RKO (cell line): ENCODE measurements at places on chromosomes 3 and 15.

GRCh38 chr3:14827776-14828175, 9.0 kb downstream of the FGD5 start:
- DNase-seq, result no peak

GRCh38 chr3:52277071-52277964, 1.1 kb downstream of the WDR82 start:
- DNase-seq, result peak; percentile 83

- DNase-seq, result no peak
Measured at GRCh38 chr3:102084006-102084405, 234.7 kb downstream of the NFKBIZ start.

DNA sequence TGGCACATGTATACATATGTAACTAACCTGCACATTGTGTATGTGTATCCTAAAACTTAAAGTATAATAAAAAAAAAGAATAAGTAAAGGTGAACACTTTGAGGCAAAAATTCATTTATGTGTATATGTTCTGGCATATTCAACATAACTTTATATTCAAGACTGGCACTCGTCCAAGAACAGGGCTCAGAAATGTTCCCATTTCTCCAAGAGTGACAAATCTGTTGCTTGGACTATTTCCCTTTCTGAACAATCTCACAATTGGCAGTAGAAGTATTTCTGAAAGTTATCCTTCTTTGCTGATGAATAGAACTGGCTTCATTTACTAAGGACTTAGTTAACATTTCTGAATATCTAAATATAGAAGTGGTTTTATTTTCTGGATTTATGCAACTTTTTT, 212.8 kb downstream of the ADAMTSL3 start:
- DNase-seq, result no peak

DNA sequence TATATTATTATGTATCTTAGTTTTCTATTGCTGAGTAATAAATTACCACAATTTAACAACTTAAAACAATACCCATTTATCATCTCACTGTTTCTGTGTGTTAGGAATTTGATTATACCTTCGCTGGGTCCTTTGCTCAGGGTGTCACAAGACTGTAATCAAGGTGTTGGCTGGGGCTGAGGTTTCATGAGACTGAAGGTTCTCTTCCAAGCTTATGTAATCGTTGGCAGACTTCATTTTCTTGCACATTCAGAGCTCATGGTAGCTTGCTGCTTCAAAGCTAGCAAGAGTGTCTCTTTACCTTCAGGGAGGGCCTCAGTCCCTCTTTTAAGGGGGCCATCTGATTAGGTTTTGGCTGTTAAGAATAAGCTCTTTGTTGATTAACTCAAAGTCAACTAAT, 293.1 kb downstream of the POLQ start:
- DNase-seq, result no peak

- no peak for DNase-seq
Measured at GRCh38 chr15:70794596-70795310, 31.4 kb upstream of the UACA start.

DNA sequence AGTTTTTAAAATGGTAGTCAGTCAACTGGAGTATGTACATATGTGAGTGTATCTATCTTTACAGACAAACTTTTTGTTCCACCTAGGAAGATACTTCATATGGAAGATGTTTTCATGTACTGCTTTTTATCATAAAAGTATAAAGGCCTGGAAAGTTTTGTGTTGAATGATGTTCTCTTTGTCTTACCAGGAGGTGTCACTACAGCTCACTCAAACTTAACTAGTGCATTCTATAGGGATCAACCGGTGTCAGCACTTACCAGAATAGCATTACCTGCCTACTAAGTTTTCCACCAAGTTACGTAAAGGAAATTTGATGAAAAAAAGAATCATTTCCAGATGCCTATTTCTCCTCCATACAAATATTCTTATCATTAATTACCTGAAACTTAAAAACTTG, 522.6 kb upstream of the SEMA6D start:
- peak; percentile 17 for DNase-seq

DNA sequence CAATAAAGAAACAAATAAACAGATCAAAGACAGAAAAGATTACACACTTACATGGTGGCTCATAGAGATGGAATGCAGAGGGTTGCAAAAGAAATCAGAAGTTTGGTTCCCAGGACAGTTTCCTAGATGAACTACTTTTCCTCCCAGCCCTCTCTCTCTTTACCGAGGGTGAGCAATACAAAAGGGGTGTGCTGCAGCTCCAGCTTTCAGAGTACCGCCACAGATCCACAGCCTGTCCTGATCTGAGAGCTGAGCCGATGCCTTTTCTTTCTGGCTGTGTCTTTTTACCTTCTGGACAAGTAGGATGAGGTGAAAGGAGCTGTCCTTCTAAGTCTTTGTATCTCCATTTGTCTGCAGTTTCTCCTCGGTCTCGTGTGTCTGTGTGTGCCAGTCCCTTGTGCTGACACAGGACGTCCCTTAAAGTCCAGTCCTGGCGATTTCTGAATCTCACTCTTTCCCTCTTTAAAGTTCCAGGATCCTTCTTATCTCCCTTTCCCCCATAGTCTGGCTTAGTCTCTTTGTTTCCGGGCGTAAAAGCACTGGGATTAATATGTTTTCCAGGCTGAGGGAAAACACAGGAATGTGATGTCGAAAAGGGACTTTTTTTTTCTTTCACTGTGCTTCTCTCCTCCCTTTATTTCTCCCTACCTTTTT, 540 bp downstream of the CCDC80 start:
- DNase-seq, result peak; percentile 56

DNA sequence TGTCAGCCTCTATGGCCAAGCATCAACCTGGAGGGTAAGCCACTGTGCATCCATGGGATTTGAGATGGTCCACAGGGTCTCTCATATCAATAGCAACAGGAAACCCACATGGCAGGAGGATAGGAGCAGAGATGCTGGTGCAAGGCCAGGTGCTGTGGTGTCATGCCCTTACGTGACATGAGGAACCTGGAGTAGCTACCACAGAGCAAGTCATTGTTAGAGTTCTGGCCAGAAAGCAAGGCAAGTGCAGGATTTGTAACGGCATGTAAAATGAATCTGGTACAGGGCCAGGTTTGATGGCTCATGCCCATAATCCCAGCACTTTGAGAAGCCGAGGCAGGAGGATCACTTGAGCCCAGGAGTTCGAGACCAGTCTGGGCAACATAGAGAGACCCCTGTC, 14.8 kb upstream of the ZNF774 start:
- no peak for DNase-seq

GRCh38 chr3:147735616-147736015, 326.5 kb downstream of the ZIC1 start:
- no peak for DNase-seq

DNA sequence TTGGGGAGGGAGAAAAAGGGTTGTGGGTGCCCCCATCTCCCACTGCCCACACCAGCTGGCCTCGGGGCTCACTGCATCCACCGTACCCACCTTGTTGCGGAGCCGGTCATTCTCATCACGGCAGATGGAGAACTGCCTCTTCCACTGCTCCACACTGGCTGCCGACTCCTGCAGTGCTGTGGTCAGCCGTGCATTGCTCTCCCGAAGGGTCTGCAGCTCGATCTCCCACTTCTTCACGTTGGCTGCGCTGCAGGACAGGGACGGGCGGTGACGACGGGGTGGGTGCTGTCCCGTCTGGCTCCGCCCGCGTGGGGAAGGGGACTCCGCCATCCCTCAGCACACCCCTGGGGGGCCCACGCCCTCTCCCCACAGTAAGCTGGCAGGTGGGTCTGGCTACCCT, 45.1 kb downstream of the WHAMM start:
- no peak for DNase-seq

DNA sequence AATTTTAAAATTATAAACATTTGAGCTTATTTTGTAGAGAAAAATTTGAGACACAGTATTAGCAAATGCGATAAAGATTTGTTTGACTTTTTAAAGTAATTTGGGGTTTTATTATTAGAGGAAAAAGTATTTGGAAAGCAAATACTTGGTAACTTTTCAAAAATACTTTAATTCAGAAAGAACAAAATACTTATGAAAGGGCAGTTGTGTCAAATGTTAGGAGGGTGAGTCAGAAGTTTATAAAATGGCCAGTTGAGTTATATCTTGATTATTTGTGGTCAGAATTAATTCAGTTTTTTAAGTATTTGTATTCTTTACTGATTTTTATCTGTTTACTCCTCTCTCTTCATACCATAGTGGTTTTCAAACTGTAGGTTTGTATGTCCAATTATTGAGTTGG, 12.1 kb downstream of the LACTB start:
- no peak for DNase-seq

GRCh38 chr3:133863911-133864310, 31.8 kb downstream of the RAB6B start:
- no peak for DNase-seq

- DNase-seq, result no peak
Measured at GRCh38 chr15:31828594-31828993, 201.7 kb upstream of the CHRNA7 start.

DNA sequence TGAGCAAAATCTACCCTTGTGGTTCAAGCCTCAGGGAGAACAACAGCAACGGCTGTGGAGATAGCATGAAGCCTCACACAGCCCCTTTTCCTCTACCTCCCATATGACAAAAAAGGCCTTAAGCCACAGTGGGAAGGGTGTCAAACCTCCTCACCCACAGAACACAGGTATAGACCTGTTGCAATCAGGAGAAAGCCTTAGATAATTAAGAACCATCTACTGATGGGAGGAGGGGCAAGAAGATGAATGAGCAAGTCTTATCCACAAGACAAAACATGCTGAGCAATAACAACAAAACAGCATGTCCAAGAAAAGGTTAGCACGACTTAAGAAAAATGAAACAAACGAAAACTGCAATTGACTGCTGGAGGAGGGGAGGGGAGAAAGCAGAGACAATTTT, 272.9 kb upstream of the BCHE start:
- DNase-seq, result no peak

DNA sequence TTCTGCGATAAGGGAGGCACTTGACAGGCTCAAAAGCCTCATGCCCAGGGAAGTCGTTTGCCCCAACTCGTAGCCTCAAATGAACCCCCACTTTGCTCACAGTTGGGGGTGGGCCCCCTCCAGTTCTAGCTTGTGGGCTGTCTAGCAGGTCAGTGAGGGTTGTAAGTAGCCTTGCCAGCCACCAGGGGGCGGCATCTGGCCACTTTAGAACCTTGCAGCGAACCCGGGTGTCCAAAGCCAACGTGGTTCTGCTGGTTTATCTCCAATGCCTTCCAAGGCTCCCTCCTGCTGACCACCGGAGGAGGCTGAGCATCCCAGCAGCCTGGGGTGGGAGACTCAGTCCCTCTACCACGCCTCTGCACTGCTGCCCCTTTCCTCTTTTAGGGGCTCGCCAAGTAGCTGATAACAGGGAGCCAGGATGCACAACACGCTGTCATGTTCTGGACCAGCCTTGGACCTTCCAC, 9.2 kb upstream of the RBSN start:
- peak; percentile 73 for DNase-seq

GRCh38 chr3:54283470-54283869, 161.1 kb downstream of the CACNA2D3 start:
- no peak for DNase-seq

DNA sequence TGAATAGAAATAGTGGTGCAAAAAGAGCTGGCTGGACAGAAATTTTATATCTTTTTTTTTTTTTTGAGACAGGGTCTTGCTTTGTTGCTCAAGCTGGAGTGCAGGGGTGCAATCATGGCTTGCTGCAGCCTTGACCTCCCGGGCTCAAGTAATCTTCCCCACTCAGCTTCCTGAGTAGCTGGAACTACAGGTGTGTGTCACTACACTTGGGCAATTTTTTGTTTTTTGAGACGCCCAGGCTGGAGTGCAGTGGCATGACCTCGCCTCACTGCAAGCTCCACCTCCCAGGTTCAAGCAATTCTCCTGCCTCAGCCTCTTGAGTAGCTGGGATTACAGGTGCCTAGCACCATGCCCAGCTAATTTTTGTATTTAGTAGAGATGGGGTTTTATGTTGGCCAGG, 22.4 kb downstream of the CHRNA3 start:
- no peak for DNase-seq

- DNase-seq, result no peak
Measured at GRCh38 chr3:140341203-140341602, 336.7 kb upstream of the TRIM42 start.

DNA sequence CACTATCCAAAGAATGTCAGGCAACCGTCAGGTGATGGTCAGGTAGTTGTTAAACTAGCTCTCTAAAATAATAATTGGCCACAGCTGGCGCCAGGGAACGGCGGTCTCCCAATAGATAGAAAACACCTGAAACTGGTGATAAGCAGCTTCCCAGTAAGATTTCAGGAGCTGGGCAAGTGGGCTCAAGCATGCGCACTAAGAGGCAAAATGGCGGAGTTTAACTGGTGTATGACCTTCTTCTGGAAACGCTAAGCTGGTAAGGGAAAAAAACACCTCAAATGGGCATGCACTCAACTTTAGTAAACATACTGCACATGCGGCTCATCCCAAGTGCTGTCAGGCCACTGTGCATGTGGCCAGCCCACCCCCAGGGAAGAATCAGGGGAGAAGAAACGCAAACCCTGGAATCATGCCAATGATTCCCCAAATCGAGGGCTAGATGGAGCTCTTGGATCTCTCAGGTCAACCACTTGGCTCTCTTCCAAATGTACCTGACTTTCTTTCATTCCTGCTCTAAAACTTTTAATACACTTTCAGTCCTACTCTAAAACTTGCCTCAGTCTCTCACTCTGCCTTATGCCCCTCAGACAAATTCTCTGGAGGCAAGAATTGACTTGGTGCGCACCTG, 195.0 kb downstream of the ZNF621 start:
- DNase-seq, result no peak

DNA sequence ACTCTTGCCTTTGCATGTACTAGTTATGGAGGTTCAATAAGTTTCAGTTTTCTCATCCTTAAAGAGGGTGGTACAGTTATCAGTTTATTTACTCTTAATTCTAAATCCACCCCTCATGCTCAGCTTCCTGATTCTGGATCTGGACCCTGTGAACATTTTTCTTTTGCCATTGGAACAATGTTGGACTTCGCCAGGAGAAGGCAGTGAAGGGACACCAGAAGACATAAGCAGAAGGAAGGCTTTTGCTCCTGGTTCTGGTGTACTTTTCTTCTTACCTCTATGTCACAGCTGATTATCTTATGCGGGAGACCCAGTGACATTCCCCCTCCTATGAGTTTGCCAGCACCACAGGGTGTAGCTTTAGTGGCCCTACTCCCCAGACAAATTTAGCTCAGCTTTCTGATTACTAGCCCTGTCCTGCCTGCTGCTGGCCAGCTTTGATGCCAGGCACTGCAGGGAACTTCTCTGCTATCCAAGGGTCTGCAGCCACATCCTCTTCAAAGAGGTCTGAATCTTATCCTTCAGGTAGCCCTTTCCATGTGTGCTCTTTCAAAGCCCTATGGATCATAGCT, 466.3 kb upstream of the EPHA3 start:
- no peak for DNase-seq

GRCh38 chr3:120344349-120344748, 4.8 kb downstream of the LRRC58 start:
- no peak for DNase-seq

- no peak for DNase-seq
Measured at GRCh38 chr3:50427217-50427616, 67.9 kb upstream of the TMEM115 start.

GRCh38 chr15:52924630-52925029, 134.5 kb upstream of the ONECUT1 start:
- DNase-seq, result no peak

- no peak for DNase-seq
Measured at GRCh38 chr15:65954289-65954741, 85.0 kb downstream of the RAB11A start.
